ENCODE measurements at places on chromosomes 1 and 21. TPM values are rescaled to one million over a fixed set of nuclear protein-coding genes. Genes with fewer than 3 reads are reported as not detected.

The HSD3B2 gene
- total RNA-seq, result not detected

The KCNK2 gene
- 0.60 TPM for total RNA-seq

The KIF2C gene
- total RNA-seq, result 82.2 TPM

The S100A7 gene
- total RNA-seq, result not detected

The BCL2L15 gene
- total RNA-seq, result not detected

The PTPN22 gene
- 0.62 TPM for total RNA-seq

The PPM1J gene
- 0.10 TPM for total RNA-seq

The SPRR2E gene
- total RNA-seq, result not detected

The ATP1A2 gene
- total RNA-seq, result not detected

The NPR1 gene
- total RNA-seq, result not detected

The CNKSR1 gene
- not detected for total RNA-seq

The PGLYRP4 gene
- total RNA-seq, result not detected

The APCS gene
- not detected for total RNA-seq
